H4 (cell line): ENCODE measurements at places on chromosomes 16 and 17. TPM values are rescaled to one million over a fixed set of nuclear protein-coding genes. Genes with fewer than 3 reads are reported as not detected.

GRCh38 chr16:25109643-25110042 is 1.9 kb upstream of the LCMT1 start:
- DNase-seq = peak; percentile 68

The KRTAP1-5 gene
- total RNA-seq = 0.27 TPM in 1 of 2 replicates, not detected in the other

DNA sequence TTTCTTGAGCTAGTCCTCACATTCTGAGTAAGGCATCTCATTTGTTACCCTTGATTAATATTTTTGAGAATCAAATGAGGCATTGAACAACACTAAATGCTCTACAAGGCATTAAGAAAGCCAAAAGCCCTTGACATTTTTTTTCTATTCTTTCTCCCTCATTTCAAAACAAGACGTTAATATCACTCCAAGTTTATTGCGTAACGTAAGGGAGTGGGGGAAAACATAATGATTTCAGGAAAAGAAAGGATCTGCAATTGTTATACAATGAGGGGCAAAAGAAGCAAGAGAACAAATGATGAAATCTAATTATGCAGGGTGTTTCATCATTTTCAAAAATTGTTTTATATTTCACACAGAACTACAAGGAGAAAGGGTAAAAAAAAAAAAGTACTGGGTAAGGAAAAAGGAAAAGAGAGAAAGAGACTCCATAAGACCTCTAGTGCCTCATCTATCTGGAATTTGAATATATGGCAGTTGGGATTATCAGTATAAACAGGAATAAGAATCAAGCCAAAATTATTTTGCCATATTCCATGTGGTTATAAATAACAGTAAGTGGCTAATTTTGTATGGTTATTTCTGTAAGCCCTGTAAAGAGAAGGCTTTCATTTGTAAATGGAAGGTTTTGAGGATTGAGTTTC is 163.0 kb downstream of the ABCA8 start:
- no peak for DNase-seq

GRCh38 chr17:20200016-20200795 is 191.0 kb downstream of the SPECC1 start:
- DNase-seq = no peak

- DNase-seq = no peak
These were observed 56.0 kb upstream of the SMURF2 start for GRCh38 chr17:64718058-64718457.

DNA sequence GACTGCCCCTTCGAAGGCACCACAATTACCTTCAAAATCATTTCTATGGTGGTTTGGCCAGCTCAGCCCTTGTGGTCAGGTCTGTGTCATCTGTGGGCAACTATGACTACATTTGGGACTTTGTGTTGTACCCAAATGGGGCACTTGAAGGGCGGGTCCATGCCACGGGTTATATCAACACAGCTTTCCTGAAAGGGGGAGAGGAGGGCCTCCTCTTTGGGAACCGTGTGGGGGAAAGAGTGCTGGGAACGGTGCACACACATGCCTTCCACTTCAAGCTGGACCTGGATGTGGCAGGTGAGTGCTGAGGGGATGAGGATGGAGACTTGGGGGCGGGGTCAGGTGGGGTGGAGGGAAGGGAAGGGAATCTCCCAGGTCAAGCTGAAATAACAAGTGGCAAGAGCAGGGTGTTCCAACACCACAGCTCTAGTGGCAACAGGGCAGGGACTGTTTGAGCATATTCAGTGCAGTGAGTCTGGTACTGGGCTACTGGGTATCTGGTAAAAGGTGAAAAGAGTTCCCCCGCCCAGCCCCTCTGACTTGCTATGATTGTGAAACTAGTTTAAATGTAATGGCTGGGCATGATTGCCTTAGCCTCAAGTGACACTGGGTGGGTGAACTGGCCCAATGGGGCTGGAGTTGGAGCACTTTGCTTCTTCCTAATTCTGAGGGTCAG is 1.7 kb downstream of the AOC2 start:
- peak; percentile 31 for DNase-seq

DNA sequence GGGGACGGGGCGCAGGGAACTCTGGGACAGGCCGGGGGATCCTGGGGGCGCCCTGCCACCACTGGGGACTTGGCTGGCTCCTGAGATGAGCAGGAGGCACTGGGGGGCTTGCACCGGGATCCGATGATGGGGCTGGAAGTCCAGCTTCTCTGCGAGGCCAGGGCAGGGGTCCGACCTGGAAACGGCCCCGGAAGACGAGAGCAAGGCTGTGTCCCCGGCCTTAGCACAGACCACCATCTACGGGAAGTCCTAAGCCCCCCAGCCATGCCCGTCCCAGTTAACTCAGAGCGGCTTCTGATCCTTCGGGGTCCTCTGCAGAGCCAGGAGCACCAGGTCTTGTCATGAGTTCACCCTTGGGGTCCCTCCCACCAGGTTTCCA is 573 bp downstream of the CDT1 start:
- DNase-seq = no peak

DNA sequence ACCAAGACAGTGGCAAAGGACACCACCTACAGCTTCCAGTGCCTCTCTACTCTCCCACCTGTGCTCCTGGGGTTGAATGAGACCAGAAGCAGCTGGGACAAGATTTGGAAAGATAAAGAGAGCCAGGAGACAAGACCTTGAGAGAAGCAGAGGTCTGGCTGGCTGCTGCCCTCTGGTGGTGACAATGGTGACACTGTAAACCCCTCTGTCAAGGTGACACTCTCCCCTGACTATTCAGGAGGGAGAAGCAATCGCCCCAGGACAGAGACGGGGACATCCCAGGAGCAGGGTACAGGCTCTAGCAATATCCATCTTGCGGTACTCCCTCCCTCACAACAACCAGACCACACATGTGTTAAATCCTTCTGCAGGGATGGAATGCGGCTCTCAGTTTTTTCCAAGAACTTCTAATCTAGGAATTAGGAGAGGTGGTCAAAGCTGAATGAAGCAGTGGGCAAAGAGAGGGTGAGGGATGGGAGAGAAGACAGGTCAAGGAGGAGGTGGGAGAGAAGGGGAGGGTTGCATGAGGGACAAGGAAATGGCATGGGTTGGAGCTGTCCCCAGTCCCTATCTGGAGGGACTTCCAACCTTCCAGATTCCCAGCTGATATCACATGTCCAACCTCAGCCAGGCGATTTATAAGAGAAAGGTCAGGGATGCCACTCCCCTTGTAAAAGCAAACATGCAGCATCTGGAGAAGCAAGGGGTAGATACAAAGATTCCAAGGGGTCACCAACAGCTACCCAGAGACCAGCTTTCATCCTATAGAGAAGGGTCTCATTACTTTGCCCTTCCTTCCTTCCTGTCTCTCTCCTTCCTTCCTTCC is 2.9 kb downstream of the PHOSPHO1 start:
- peak; percentile 70 for DNase-seq

The TPSAB1 gene
- not detected in 2 replicates for total RNA-seq

- DNase-seq = no peak
These were observed 155.2 kb downstream of the ABCC12 start for GRCh38 chr16:48000622-48001021.

GRCh38 chr16:57167953-57168352 is 17.9 kb downstream of the PSME3IP1 start:
- DNase-seq = peak; percentile 43

DNA sequence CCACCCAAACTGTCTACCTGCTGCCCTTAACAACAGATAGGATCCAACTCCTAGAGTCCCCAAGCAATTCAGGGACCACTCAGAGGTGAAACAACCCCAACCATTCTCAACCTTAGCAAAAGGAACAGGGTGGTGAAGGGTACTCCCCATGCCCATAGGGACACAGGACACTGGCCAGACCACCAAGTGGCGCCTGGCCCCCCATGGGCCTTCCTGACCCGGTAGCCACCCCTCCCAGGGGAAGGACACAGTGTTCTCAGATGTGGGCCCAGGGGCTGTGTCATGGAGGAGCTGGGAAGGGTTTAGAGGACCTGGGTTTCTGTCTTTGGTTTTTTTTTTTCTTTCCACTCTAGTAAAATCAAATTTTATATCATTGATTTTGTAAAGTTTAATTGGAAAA is 9.7 kb upstream of the SLC25A39 start:
- no peak for DNase-seq

DNA sequence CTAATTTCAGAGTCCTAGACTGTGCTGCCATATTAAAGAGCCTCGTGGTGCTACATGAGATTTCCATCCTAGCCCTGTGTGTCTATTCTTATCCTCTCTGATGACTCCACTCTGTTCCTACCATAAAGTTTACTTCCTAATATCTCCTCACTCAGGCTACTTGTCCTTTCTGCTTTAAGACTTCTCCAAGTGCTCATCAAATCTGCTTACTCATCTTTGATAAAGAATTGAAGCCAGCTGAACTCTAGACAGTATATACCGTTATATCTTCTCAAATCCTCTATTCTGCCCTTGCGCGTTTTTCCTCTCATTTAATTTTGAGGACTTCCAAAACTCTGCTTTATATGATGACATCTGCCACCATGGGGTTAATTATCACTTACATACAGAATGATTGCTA is 539.5 kb downstream of the HAPSTR1 start:
- DNase-seq = no peak

GRCh38 chr17:68310152-68310551 is 18.9 kb downstream of the ARSG start:
- DNase-seq = no peak

GRCh38 chr17:13931111-13931526 is 138.2 kb upstream of the COX10 start:
- DNase-seq = peak; percentile 76

DNA sequence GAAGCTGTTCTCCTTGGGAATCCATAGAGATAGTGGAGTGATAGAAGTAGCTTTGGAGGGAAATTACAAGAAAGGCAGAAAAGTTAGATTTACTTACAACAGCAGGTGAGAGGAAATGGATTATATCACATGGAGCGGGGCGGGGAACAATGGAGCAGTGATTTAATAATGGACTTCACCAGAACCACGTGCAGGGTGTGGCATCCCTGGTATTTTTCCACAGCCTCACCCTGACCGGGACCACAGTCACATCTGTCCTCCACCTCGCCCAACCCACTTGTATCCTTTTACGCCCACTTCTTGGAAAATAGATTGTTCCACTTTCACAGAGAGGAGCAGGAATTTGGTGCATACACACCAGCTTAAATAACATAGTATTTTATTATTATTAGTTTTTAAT is 15.9 kb upstream of the CYB5B start:
- DNase-seq = no peak

DNA sequence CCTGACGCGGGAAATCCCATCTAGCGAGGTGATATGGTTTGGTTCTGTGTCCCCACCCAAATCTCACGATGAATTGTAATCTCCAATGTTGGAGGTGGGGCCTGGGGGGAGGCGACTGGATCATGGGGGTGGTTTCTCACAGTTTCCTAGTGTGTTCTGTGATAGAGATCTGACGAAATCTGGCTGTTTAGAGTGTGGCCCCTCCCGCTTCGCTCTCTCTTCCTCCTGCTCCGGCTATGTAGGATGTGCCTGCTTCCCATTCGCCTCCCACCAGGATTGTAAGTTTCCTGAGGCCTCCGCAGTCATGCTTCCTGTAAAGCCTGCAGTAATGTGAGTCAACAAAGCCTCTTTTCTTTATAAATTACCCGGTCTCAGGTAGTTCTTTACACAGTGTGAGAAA is 31.6 kb downstream of the IFT140 start:
- DNase-seq = no peak

DNA sequence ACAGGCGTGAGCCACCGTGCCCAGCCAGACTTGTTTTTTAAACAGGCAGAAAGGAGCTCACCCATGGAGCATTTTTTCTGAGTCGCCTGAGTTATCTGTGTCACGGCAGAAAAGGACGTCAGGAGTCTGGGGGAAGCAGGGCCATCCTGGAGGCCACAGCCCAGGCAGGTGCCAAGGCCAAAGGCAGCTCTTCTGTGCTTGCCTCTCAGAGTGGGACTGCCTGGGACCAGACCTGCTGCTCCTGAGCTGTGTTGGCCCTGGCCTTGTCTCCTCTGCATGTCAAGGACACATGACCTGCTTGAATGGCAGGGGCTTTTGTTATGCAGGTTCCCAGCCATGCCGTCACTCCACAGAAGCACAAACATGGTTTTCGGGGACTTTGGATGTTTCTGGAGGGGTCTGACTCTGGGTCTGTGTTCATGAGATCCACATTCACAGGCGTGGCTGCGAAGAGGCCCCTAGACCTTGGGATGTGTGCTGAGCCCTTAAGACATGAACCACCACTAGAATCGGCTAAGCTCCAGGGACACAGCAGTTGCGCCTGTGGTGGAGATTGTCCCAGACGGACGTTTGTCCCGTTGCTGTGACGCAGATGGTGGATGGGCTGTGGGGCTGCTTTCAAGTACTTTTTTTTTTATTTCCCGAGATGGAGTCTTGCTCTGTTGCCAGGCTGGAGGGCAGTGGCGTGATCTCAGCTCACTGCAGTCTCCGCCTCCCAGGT is 33.8 kb downstream of the FOXK2 start:
- DNase-seq = no peak

DNA sequence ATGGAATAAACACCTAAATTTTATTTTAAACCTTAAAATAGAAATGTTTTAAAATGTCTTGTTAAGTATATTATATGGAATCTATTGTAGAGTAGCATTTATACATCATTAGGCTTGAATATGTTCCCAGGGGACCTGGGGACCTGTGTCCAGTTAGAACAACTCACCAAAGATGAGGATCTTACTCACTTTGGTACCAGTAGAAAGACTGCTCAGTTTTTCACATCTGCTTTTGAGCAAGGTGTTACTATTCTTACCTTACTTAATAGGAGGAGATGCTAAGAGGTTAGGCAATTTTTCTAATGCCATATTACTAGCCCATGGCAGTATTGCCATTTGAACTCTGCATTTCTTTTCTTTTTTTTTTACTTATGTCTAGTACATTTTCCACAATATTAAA is 14.7 kb downstream of the STXBP4 start:
- no peak for DNase-seq

GRCh38 chr17:31067691-31068184 is 27.0 kb upstream of the NF1 start:
- peak; percentile 68 for DNase-seq

- no peak for DNase-seq
These were observed 226.8 kb downstream of the ENGASE start for GRCh38 chr17:79301469-79301868.

DNA sequence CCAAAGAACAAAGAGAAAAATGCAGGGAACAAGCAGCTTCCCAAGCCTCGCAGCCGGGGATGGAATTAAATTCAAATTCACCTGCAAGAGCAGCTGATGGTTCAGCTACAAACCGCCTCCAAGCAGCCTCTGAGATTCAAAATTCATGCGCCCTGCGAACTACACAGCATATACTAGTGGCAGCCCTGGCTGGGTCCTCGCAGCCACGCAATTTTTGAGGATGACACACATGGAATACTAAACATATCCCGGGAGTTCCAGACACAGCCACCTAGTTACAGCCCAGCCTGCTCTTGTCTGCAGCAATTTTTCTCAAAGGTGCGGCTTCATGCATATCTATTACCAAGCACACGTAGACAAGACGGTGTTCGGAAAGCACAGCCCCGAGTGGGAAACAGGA is 35.9 kb upstream of the KIFC3 start:
- DNase-seq = no peak

- DNase-seq = no peak
These were observed 31.8 kb downstream of the CDRT15L2 start for GRCh38 chr17:20611309-20611708.

GRCh38 chr17:2068519-2069051 is 13.7 kb downstream of the HIC1 start:
- DNase-seq = no peak

- no peak for DNase-seq
These were observed 7.0 kb downstream of the SGSH start for GRCh38 chr17:80212962-80213642.
